Left ventricle myocardium inferior (tissue), 1 donor: ENCODE measurements at places on chromosomes 7 and 10. TPM values are rescaled to one million over a fixed set of nuclear protein-coding genes. Genes with fewer than 3 reads are reported as not detected.

The ADAM8 gene
- total RNA-seq, result 1.4 TPM

The CNPY1 gene
- not detected for total RNA-seq

The ZNF736 gene
- total RNA-seq, result 4.1 TPM

The JMJD1C gene
- 34.6 TPM for total RNA-seq

The BICC1 gene
- total RNA-seq, result 5.7 TPM

The FAS gene
- total RNA-seq, result 3.7 TPM
